BJ (cell line): ENCODE measurements at places on chromosomes 5 and 9. TPM values are rescaled to one million over a fixed set of nuclear protein-coding genes. Genes with fewer than 3 reads are reported as not detected.

The HMHB1 gene
- polyA plus RNA-seq: not detected in 2 replicates

The PRDM9 gene
- polyA plus RNA-seq: not detected in 2 replicates

The RGS14 gene
- polyA plus RNA-seq: 4.1 and 6.0 TPM in 2 replicates

The LRRC70 gene
- polyA plus RNA-seq: 0.07 and 0.13 TPM in 2 replicates

The GRM6 gene
- polyA plus RNA-seq: not detected in 2 replicates

The SH3TC2 gene
- polyA plus RNA-seq: 1.5 and 1.9 TPM in 2 replicates

The FBP2 gene
- polyA plus RNA-seq: not detected in 2 replicates

The GOLPH3 gene
- polyA plus RNA-seq: 53.9 and 79.0 TPM in 2 replicates

The EQTN gene
- not detected in 2 replicates for polyA plus RNA-seq

The PLAC8L1 gene
- polyA plus RNA-seq: 0.33 TPM in 2 replicates

The MSX2 gene
- 1.4 and 2.1 TPM in 2 replicates for polyA plus RNA-seq

The HCN1 gene
- 0.04 TPM in 1 of 2 replicates, not detected in the other for polyA plus RNA-seq

The PDE6A gene
- not detected in 2 replicates for polyA plus RNA-seq

The TNFSF8 gene
- not detected in 2 replicates for polyA plus RNA-seq

The FLT4 gene
- 0.09 and 0.27 TPM in 2 replicates for polyA plus RNA-seq

The ROR2 gene
- 0.59 and 1.1 TPM in 2 replicates for polyA plus RNA-seq

The IL9 gene
- not detected in 2 replicates for polyA plus RNA-seq

The SPAG8 gene
- polyA plus RNA-seq: 0.50 and 0.85 TPM in 2 replicates

The TMOD1 gene
- polyA plus RNA-seq: 0.06 and 0.15 TPM in 2 replicates

The AK3 gene
- 30.1 and 46.1 TPM in 2 replicates for polyA plus RNA-seq

The ARSI gene
- polyA plus RNA-seq: 5.2 and 9.8 TPM in 2 replicates

The MEF2C gene
- 1.4 and 1.6 TPM in 2 replicates for polyA plus RNA-seq

The SUSD3 gene
- polyA plus RNA-seq: 0.98 and 1.9 TPM in 2 replicates

The ADRB2 gene
- 0.58 and 0.64 TPM in 2 replicates for polyA plus RNA-seq

The SLCO6A1 gene
- not detected in 2 replicates for polyA plus RNA-seq

The SECISBP2 gene
- polyA plus RNA-seq: 14.3 and 14.4 TPM in 2 replicates

The PCDHGC3 gene
- polyA plus RNA-seq: 36.5 and 56.3 TPM in 2 replicates

The MZB1 gene
- polyA plus RNA-seq: not detected in 2 replicates

The GARIN3 gene
- not detected in 2 replicates for polyA plus RNA-seq

The CXCL14 gene
- polyA plus RNA-seq: 1.5 and 1.6 TPM in 2 replicates

The PHAX gene
- 40.7 and 41.6 TPM in 2 replicates for polyA plus RNA-seq

The RNF183 gene
- not detected in 2 replicates for polyA plus RNA-seq

The TRPM3 gene
- 0.07 TPM in 2 replicates for polyA plus RNA-seq

The DCP2 gene
- polyA plus RNA-seq: 6.4 and 9.9 TPM in 2 replicates

The GPR150 gene
- polyA plus RNA-seq: 0.18 and 0.25 TPM in 2 replicates

The IQGAP2 gene
- 0.01 and 0.12 TPM in 2 replicates for polyA plus RNA-seq

The FOXD4L5 gene
- not detected in 2 replicates for polyA plus RNA-seq

The CENPK gene
- polyA plus RNA-seq: 4.8 and 7.1 TPM in 2 replicates

The IFNE gene
- 0.28 and 0.69 TPM in 2 replicates for polyA plus RNA-seq

The MRPS2 gene
- polyA plus RNA-seq: 54.6 and 102 TPM in 2 replicates

The PKD2L2 gene
- 0.02 TPM in 1 of 2 replicates, not detected in the other for polyA plus RNA-seq

The PCDHGB7 gene
- 7.6 and 9.6 TPM in 2 replicates for polyA plus RNA-seq

The IFNA13 gene
- not detected in 2 replicates for polyA plus RNA-seq

The GAPT gene
- polyA plus RNA-seq: not detected in 2 replicates
